ENCODE measurements at places on chromosomes 16 and 17. TPM values are rescaled to one million over a fixed set of nuclear protein-coding genes. Genes with fewer than 3 reads are reported as not detected.

DNA sequence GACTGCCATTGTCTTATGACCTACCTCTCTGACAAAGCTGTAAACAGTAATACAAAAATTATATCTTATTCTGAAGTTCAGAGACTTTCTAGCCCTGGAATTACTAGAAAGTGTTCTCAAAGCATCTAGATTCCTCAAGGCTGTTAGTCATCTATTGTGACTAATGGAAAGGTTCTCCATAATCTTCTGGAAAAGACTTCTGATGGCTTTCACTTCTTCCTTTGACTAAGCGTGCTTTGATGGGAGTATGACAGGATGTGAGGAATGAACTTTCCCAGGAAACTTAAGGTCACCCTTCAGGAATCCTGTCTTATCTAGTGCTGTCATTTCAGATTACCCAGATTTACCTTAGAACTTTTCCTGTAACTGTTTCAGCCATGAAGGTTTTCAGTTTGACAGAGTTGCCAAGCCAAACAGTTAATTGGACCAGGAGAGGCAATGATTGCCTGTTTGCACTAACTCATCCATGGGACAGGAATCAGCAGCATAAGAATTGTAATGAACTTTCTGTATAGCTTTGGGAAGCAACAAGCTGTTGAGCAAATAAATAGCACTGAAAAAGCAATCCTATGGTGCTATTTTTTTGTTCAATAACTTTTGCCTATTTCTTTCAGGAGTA, 43.5 kb downstream of the AP2B1 start:
- no peak for DNase-seq

DNA sequence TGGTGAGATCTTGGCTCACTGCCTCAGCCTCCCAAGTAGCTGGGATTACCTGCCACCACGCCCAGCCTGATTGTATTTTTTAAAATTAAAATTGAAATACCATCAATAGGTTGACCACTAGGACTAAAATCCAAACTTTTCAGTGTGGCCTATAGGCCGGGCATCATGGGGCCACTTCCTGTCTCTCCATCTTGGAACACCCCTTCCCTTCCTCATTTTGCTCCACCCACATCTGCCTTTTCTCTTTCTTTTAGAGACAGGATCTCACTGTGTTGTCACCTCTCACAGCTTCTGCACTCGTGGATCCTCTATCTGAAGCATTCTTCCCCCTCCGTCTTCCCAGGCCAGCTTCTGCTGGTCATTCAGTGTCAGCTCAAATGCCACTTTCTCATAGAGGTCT, 57.0 kb downstream of the BMERB1 start:
- no peak for DNase-seq

DNA sequence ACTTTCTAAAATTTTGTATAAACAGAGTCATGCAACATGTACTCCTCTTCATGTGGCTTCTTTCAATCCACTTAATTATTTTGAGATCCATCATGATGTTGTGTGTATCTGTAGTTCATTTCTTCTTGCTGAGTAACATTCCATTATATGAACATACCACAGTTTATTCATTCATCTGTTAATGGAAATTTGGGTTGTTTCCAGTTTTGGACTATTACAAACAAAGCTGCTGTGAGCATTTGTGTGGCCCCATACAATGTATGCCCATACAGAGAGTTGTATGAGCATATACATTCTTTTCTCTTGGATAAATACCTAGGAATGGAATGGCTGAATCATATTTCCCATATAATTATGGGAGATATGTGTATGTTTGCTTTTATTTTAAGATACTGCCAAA, 85.6 kb downstream of the CLEC16A start:
- no peak for DNase-seq

DNA sequence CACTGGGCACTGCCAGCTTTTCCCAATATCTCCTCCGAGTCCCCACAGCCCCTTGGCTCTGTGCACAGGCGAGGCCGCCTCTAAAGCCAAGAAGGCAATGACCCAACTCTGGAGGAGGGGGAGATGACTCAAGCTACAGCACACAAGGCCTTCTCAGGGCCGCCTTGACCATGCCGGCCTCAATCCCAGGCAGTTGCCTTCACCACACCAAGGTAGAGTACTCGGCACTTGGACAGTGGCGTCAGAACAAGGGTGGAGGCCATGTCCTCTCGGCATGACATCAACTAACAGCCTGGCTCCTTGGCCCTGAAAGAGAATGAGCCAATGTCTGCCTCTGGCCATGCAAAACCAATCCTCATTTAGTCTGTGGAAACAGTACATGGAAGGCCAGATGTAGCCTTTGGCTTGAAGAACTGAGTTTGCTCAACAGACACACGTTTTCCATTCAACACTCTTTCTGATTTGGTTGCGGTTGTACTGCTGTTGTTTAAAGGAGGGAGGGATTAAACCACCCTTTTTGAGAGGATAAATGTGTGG, 139.6 kb downstream of the XYLT1 start:
- no peak for DNase-seq

GRCh38 chr17:15213381-15214087, 51.6 kb downstream of the PMP22 start:
- DNase-seq, result peak; percentile 24

- peak; percentile 51 for DNase-seq
Measured at GRCh38 chr17:80899402-80900268, 92.0 kb upstream of the CHMP6 start.

DNA sequence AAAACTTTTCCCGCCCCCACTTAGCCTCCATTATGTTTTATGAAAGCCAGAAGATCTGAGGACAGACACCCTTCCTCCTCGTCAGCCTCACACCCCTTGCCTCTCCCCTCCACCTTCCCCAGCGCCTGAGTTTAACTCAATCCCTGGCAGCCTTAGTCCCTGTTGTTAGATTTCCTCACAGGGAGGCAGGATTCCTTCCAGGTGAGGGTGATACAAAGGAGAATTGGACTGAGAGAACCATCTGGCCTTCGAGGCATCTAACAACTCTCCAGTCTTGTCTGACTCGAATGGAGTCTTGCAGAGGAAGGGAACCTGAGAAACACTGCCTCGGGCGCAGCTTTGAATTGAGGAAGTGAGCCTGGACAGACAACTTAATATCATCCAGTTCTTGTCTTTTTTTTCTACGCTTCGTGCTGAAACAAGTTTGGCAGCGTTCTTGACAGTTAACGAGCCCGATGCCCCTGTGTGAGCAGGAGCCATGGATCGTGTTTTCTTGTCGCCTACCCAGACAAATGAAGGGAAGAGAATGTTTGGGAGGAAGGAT, 1.3 kb upstream of the ZNF768 start:
- no peak for DNase-seq

DNA sequence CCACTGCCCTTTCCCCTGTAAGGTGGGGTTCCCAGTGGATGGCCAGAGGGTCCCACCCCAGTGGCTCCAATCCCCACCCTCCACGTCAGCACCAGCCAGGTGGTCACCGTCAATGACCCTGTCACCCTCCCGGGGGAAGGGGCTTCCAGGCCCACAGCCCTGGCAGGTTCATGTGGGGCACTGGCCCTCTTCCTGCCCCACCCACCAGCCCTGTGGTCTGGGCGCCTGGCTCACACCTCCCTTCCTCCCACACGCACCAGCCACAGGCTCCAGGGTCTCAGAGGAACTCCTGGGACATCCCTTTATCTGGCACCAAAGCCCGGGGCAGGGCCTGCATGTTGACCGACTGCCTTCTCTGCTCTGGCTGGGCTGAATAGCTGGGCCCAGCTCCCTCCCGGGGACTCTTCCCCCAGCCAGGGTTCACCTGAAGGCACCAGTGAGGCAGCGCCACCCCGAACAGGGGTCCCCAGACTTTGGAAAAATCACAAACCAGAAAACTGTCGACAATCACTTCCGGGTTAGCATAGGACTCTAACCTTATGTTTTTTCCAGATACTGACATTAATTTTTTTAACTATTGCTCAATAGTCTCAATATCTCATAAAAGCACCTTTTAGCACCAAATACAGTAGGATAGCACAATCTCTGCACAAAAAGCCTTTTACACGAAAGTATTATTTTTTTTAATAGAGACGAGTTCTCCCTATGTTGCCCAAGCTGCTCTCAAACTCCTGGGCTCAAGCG, 21.9 kb upstream of the ZC3H18 start:
- no peak for DNase-seq

GRCh38 chr17:78441271-78441971, 63.0 kb downstream of the PGS1 start:
- no peak for DNase-seq

GRCh38 chr17:75692976-75693375, 25.8 kb downstream of the SAP30BP start:
- no peak for DNase-seq

- DNase-seq, result no peak
Measured at GRCh38 chr17:78343543-78344201, 16.2 kb downstream of the SOCS3 start.

GRCh38 chr16:80982646-80983045, 24.0 kb downstream of the CMC2 start:
- no peak for DNase-seq

DNA sequence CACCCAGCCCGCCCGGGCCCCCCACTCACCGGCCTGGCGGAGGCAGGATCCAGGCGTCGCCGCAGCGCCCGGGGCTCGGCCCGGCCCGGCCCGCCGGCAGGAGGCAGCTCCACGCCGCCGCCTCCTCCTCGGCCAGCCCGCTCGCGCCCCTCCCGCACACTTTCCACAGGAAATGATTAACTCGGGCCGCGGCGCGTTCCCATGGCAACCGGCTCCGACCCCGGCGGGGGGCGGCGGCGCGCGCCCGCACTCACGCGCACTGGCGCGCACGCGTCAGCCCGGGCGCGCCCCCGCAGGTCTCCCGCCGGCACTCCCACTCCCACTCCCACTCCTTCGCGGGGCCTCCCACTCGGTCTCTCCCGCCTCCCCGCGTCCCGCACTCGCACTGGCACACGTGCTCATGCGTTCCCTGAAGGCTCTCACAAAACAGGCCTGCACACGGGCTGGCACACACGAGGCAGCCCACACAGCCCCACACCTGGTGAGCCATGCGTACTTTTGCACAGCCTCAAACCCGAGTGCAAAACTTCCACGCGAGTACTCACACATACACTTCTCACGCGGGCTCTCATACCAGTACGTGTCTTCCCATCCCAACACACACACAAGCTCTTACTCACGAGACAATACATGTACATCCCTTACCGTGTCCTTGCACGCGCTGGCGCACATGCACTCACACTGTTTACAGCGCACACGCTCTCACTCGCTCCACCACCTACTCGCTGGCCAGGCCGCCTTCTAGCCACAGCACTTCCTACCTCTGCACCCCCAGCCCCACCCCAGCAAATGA, at the start of gene KIFC3:
Gene KIFC3 (minus strand): TSS at position 151 of the 793 bp plus-strand sequence. CDS start 4,248 bp downstream, outside the sequence.
- peak; percentile 92 for DNase-seq

DNA sequence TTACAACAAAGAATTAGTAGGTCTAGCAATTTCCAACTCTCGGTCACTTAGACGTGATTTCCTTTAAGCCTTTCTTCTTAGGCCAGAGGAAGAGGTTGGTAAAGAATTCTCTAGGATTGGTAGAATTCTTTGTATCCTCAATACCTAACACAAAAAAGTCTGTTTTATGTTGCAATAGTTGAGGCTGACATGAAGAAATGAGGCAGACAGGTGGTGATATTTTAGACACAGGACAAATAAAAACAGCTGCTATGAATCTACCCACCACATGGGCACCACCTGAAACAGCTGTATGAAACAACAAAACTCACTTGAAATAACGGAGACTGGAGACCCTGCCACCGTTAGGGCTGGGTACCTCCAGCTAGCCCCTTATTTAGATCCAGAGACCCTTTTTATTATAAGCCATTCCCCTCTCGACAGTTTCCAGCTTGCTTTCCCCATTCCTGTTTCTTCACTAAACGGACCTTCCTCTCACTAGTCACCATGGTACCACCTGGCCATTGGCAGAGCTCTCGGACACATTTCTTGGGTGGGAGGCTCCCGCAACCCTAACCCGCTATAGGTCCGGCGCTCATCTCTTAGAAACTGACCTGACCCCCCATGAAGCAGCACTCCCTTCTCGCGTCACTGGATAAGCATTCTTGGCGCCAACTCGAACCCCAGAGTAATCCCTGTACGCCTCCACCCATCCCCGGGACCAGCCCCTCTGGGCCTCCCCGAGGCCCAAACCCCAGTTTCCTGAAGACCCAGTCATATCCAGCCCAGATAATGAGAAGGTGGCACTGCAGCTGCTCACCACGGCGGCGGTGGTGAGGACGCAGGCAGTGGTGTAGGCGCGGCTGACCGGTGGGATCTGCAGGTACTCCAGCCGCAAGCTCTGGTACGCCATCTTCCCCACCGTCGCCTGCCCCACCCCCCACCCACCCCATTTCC, at the start of gene DERL2:
Gene DERL2 (minus strand): TSS at position 909 of the 936 bp plus-strand sequence. CDS start 17 bp downstream, at position 892.
- peak; percentile 60 for DNase-seq

- DNase-seq, result peak; percentile 38
Measured at GRCh38 chr17:17994271-17995069, 21.8 kb downstream of the DRC3 start.

- DNase-seq, result peak; percentile 54
Measured at GRCh38 chr16:8866118-8866883, 2.5 kb downstream of the CARHSP1 start.

DNA sequence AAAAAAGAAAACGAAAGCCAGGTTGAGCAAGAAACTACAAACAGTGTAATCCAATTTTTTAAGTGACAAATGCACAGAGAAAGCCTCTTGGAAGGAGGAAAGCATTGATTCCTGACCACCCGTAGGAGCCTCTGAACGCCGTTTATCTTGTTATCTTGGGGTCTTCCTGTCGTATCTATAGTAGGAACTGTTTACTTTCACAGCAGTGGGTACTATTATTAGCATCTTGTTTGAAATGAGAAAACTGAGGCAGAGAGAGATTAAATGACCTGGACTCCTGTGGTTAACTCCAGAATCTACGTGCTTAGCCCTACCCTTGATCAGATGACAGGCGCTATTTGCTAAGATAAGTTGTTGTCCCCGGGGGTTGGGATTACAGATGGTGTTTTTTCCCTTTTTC, 196.7 kb upstream of the FOXF1 start:
- no peak for DNase-seq

DNA sequence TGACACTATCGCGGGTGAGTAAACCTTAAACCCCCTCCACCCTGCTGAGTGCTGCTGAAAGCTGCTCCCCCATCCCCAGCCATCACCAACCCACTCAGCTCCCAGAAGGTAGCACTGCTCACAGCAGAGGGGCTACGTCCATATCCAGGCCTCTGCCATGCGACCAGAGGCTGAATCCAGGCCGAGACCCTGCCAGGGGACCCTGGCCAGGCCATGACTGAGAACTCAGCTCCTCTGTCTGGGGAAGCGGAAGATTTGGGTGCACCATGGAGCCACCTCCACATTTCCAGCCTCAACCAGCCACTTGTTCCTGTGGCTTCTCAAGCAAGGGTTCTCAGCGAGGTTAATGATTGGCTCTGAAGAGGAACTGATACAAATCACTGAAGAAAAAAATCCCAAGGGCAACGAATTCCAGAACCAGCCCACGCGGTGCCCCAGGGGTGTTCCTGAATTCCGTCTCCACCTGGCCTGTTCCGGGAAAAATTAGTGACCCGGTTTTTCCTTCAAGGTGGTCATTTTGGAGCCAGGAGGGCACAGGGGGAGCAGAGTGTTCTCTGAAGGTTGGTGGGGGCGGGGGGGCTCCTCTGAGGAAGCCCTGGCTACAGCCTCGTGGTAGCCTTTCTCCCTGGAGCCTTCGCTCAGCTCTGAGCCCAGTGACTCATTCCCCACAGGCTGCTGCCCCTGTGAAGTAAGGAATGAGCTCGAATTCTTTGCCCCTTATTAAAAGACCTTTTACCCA, 9.3 kb upstream of the SLC16A5 start:
- peak; percentile 29 for DNase-seq

CDH5 gene
- 0.26 TPM for total RNA-seq

SOCS3 gene
- total RNA-seq, result 7.2 TPM

NF1 gene
- total RNA-seq, result 32.1 TPM

KCNH6 gene
- total RNA-seq, result not detected

C17orf113 gene
- 0.72 TPM for total RNA-seq

MARVELD3 gene
- 1.5 TPM for total RNA-seq

MILR1 gene
- not detected for total RNA-seq

SLC47A2 gene
- not detected for total RNA-seq
